ENCODE measurements at places on chromosomes 16 and 17.

DNA sequence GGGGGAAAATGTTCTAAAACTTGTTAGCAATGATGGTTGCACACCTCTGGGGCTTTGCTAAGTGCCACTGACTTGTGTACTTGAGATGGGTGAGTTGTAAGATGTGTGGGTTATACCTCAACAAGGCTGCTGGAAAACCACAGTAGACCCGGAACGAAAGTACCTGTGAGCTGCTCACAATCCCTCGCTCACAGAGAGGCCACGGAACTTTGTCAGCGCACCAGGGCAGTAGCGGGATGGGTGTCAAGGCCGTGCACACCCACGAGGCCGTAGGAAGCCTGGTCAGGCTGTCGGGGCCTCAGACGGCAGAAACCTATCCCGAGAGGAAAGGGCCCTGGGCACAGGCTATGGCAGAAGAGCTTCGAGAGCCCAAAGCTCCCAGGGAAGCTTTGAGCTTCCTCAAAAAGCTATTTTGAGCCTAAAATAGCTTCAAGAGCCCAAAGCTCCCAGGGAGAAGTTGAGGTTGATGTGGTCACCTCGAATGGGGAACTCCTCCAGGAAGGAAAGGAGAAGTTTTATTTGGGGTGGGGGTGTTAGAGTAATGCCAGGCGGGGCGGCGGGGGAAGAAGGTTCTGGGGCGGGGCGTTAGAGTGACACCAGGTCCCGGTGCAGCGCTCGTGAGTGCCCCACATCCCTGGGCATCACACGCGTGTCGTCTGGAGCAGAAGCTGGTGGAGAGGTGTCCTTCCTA is 19.0 kb downstream of the CBFA2T3 start:
- peak; percentile 87 for DNase-seq

DNA sequence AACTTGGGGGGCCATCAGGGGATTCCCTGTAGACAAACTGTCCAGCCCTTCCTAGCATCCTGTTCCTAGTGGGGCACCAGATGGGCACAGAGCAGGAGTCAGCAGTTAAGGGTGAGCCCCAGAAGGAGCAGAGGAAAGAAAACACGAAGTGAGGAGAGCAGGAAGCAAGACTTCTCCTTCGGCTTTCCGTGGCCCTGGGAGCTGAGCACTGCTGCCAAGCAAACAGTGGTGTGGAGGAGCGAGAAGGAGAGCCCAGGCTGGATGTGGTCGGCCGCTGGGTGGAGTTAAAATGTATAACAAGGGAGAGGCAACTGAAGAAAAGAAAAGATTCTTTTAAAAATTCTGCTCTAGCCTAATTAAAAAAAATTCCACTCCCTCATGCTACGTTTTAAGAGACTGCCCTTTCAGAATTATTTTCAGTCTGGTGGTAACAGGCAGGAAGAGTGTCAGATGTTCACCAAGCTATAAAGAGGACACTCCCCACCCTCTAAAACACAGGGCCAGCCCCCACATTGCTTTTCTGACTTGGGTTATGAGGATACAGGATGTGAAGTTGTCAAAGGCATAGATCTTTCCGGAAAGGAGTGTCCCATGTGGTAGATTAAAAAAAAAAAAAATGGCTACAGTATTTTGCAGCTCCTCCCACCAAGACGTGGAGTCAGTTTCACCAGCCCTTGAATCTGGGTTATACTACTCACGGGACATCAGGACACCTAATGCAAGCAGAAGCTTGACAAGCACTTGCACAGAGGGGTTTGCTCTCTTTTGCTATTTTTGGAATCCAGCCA is 74.9 kb upstream of the ZFHX3 start:
- DNase-seq = peak; percentile 61

- DNase-seq = no peak
Measured at GRCh38 chr17:21351366-21352065, 24.6 kb upstream of the KCNJ12 start.

DNA sequence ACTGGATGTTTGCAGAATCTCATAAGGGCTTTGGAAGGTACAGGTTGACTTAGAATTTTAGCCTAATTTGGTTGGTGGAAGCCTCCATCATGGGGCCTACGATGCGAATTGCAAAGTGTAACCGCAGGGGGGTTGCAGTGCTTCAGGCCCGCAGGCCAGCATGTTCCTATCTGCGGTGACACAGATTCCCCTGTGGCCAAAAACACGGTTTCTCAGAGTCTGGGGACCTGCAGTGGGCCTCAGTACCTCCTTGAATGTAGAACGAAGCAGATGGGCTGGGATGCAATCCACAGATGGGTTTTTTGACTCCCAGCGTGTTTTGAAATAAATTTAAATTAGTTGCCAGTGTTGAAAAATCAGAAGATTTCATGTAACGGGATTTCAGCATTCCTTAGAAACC is 34.7 kb downstream of the KIAA0513 start:
- no peak for DNase-seq

DNA sequence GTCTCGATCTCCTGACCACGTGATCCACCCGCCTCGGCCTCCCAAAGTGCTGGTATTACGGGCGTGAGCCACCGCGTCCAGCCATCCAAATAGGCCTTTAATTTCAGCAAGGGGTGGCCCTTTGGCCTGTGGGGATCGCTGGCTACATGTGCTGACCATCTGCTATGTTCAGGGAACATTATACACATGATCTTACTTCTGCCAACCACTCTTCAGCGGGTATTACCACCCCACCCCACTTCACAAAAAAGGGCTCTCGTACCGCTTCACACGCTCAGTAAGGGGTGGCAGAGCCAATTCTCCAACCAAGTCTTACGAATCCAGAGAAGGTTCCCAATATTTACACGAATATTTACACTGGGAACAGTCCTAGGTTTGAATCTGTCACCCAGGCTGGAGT is 11.8 kb downstream of the CCDC92B start:
- DNase-seq = no peak

- no peak for DNase-seq
Measured at GRCh38 chr17:67773246-67773645, 52.1 kb upstream of the BPTF start.

DNA sequence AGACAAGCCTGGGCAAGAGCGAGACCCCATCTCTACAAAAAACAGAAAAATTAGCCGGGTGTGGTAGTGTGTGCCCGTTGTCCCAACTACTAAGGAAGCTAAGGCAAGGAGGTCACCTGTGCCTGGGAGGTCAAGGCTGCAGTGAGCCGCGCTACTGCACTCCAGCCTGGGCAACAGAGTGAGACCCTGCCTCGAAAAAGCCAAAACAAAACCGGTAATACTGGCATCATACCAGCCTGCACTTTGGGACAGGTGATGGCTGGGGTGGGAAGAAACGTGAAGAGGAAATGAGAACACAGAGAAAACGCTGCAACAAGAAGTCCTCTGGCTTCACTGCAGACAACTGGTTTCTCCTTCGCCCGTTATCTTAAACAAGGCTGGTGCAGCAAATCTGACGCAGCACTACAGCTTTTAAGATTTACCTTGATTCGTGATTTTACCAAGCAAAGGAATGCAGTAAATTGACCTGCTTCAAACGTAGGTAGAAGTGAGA is 725 bp upstream of the CASC3 start:
- DNase-seq = no peak

- DNase-seq = no peak
Measured at GRCh38 chr17:38733282-38733981, 3.3 kb downstream of the CISD3 start.

DNA sequence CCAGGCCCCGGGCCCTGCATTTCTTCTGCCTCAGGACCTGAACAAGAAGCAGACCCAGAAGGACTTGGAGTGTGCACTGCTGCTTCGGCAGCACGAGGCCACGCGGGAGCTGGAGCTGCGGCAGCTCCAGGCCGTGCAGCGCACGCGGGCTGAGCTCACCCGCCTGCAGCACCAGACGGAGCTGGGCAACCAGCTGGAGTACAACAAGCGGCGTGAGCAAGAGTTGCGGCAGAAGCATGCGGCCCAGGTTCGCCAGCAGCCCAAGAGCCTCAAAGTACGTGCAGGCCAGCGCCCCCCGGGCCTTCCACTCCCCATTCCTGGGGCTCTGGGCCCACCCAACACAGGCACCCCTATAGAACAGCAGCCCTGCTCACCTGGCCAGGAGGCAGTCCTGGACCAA is 9.2 kb downstream of the HIRIP3 start:
- no peak for DNase-seq

DNA sequence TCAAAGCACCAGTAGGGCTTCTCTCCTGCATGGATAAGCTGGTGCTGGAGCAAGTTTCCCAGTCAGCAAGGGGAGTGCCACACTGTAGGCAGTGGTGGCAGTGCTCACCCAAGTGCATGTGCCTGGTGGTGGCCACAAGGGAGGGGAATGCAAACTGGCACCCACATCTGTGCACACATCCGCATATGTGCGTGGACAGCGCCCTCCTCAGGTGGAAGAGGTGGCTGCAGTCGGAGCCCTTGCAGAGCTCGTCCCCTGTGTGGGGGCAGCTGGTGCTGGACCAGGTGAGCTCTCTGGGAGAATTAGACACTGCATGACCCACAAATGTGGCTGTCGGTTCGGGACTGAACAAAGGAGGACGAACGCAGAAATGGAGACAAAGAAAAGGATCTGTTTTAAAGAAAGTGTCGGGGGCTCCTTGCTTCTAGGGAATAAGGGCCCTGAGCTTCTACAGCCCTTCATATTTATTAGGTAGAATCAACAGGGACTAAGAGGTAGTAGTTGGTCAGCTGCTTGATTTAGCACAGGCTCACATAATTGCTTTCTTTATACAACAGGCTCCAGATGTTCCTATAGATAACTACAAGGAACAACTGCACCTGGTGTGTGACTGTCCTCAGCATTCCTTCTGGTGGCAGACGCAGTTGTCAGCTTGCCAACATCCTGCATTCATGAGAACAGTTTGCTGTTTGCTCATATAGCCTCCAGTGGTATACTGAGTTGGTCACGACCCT is 5.3 kb upstream of the ZNF689 start:
- DNase-seq = peak; percentile 81

- no peak for DNase-seq
Measured at GRCh38 chr16:27740496-27741201, 190.7 kb downstream of the KATNIP start.

- DNase-seq = no peak
Measured at GRCh38 chr16:12304861-12305596, 328.5 kb downstream of the SNX29 start.

DNA sequence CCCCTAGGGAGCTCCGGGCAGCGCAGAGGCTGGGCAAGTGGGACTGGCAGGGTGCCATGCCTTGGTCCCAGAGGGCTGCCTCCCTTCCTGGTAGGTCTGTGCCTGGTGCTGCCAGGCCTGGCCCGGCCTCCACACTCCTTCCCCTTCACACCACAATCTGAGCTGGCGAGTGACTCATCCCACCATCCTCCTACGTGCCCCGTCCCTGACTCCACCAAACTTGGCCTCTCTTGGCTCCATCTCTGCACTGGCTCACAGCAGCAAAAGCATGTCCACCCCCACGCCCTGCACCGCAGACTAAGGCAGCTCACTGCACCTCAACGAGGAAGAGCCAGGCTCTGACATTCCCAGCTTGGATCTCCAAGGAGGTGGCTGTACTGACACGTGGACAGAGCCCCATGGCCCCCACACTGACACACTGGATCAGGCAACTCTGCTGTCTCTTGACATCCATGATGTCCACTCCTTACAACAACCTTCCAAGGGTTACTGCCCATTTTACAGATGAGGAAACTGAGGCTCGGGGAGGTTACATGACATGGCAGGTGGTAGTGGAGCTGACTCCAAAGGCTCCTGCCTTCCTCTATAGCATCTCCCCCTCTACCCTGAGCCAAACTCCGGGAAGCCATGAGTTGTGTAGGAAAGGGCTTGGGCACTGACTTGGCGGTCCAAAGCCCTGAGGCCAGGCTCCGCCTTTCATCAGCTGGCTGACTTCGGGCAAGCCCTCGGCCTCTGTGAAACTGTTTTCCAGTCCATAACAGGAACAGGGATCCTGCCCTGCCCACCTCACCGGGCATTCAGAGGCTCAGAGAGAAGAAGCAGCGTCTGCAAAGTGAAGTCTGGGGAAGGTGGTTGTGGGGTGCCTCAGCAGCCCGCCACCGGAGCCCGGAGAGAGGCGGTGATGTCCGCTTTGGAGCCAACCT is 20.1 kb upstream of the KRT19 start:
- DNase-seq = peak; percentile 87

GRCh38 chr16:59684911-59685310 is 950.8 kb upstream of the GOT2 start:
- no peak for DNase-seq

DNA sequence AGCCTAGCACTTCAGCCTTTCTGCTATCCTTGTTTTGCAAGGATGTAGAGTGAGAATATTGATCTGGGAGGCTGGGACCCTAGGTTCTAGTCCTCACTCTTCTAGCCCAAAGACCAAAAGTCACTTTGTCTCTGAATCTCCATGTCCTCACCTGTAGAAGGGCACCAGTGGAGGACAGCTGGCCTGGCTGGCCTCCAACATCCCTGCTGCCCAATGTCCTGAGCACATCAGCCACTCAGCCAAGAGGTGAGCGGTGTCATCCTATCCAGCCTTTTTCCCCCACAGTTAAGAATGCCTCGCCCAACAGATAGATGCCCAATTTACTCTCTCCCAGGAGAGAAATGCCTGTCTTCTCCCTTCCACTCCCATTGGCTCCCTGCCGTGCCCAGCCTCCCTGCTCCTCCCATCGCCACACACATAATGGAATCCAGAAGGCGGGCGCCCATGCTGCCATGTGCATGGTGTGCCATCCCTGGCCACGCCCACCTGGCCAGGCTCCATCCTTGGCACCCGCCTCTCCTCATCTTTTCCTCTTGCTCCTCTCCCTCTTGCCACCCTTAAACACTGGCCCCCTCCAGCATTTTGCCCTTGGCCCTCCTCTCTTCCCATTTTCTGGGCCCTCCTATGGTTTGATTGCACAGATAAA is 157.3 kb upstream of the SDK2 start:
- no peak for DNase-seq

DNA sequence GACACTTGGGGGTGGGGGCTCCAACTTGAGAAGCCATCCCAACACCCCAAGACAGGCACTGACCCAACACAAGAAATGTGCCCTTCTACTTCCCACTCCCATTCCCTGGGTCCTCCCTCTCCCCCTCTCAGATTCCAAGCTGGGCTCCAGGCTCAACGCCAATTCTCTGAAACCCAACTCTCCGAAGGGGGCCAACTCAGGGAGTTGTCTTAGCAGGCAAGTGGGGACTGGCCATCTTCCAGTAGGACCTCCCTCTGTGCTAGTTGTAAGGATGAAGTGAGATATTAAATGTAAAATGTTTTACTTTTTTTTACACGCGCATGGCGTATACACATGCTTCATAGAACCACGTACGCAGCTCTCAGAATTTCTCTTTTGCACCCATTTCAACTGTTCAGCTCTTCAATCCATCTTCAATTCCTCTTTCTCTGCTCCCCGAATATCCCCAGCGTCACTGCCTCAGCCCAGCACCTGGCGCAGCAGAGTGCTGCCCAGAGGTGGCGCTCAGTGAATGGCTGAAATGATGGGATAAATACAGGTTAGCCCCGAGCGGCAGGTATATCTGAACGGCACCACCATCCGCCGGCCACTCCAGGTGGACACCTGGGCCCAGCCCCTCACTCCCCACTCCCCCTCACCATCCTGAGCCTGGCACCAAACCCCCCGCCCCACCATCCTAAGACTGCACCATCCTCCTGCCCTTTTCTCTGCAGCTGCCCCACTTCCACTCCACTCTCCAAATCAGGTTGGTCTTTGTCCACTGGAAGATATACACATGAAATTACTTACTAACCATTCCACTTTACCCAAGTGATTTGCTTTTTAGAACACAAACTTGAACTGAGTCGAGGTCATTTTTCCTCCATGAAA is 43.9 kb upstream of the TNRC6C start:
- DNase-seq = no peak

Measured in suppressor macrophage treated with lipopolysaccharide for 1 hour (primary cell).